ENCODE measurements at places on chromosomes 7 and 10.

GRCh38 chr7:2601065-2601464 is 30.7 kb upstream of the TTYH3 start:
- DNase-seq, result no peak

DNA sequence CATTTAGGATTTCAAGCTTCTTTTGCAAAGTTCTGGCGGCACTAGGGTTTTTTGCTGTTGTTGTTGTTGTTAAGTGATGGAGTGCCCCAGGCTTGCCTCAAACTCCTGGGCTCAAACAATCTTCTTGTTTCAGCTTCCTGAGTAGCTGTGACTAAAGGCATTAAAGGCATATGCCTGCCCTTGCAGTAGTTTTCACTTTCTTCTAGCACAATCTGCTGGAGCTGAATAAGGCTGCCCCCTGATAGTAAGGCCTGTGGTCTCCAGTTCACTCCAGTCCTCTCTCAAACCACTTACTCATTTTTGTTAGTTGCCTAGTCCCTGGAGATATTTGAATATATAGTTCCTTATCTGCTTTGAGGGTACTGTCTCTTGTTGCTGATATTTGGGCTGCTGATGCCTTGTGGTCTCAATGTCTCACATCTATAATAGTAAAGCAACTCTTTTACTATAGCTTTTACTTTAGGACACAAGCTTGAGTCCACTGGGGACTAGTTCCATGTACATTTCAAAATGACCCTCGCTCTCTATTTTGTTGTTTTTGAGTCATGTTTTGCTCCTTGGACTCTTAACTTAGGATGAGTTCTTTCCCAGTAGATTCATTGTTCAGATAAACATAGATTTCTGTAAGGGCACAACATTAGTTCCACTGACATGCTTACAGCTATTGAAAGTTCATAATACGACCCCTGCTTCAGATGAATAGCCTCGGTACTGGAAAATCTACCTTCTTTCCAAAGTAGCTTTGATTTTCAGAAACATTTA is 25.5 kb downstream of the PHF14 start:
- DNase-seq, result no peak

- DNase-seq, result no peak
These were observed 28.4 kb upstream of the TMEM26 start for GRCh38 chr10:61481597-61481996.

DNA sequence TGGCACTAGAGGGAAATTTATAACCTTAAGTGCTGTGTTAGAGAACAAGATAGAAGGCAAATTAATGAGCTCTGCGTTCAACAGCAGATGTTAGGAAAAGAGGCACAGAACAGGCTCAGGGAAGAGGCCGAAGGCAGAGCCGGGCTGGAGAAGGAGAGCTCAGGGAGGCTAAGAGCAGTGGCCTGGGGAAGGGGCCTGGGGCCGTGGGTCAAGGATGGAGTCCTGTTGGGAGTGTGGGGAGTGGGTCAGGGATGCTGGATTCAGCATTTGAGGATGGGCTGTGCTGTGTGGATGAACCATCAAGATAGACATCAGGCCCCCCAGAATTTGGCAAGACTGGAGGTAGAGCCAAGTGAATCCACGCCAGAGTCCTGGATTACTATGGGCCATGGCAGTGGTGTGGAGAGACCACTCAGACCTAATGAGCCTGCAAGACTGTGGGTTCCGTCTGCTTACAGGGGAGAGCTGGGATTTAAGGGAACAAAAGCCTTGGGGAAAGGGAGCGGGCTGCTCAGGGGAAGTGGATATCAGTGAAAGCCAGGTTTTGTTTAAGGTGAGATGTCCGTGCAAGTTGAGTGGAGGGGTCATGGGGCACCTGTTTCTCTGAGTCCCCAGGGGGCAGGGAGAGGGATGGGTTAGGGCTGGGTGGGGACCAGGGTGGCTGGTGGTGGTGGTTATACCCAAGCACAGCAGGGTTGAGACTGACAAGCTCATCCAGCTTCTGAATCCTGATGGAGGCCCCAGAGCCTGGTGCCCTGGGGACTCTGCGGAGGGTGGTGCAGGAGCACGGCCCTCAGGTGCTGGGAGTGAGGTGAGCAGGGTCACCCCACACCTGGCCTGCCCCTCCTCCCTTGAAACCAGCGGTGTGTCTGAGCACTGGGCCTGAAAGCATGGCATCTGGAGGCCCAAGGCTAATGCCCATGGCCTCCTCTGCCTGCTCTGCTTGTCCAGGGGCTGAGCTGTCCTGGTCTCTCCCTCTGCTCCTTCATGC is 101.7 kb downstream of the BMS1 start:
- no peak for DNase-seq

- no peak for DNase-seq
These were observed 91.2 kb downstream of the NHLRC2 start for GRCh38 chr10:113945687-113946085.

- no peak for DNase-seq
These were observed 106.1 kb upstream of the SP8 start for GRCh38 chr7:20892776-20893175.

- no peak for DNase-seq
These were observed 59.4 kb downstream of the CDK14 start for GRCh38 chr7:90655566-90655965.

GRCh38 chr10:106714734-106715555 is 449.6 kb downstream of the SORCS1 start:
- DNase-seq, result no peak

- no peak for DNase-seq
These were observed 35.2 kb downstream of the OAT start for GRCh38 chr10:124383496-124383895.

- no peak for DNase-seq
These were observed 7.8 kb downstream of the C1GALT1 start for GRCh38 chr7:7190142-7190541.
